ENCODE measurements at places on chromosomes 1 and 21.
A peak's percentile ranks its signal among the peaks of the same experiment; 100 is the strongest.

- DNase-seq: no peak
Observed at GRCh38 chr1:245962453-245962852, 544.6 kb downstream of the SMYD3 start.

GRCh38 chr1:111644506-111644905 lies 24.9 kb downstream of the RAP1A start:
- no peak for DNase-seq

GRCh38 chr1:26429721-26430120 lies 2.4 kb upstream of the DHDDS start:
- no peak for DNase-seq

DNA sequence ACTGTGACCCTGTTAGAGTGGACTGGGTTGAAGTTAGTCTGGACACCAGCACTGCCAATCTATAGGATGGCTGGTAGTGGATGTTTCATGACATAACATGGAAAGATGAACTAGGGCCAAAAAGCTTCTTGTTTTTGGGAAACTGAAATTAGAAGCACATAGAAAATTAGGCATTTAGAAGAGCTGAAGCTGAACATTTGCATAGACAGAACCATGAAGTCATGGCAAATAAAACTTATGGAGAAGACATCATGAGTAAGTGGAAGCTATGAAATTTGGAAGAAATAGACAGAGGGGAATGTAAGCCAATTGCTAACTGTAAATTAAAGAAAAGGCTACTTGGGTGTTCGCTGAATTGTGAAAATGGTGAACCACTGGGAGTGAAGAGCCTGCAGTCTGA lies 2.7 kb upstream of the S100A11 start:
- no peak for DNase-seq

DNA sequence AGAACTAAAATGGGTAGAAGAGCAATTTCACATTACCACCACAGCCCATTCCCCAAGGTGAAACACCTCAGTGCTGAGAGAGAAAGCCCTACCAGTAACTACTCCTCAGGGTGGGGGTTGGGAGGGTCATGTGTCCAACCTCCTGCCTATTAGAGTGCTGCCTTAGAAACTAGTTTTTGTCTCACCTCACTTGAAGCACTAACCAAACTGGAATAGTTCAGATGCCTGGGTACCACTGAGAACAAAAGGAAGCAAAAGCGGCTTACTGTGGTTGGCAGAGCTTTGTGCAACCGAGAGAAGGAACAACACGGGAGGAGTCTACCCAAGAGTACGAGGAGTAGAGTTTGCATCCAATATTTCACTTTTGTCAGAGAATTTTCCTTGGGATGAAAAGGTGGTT lies 1207.5 kb upstream of the ADGRL2 start:
- DNase-seq: no peak

DNA sequence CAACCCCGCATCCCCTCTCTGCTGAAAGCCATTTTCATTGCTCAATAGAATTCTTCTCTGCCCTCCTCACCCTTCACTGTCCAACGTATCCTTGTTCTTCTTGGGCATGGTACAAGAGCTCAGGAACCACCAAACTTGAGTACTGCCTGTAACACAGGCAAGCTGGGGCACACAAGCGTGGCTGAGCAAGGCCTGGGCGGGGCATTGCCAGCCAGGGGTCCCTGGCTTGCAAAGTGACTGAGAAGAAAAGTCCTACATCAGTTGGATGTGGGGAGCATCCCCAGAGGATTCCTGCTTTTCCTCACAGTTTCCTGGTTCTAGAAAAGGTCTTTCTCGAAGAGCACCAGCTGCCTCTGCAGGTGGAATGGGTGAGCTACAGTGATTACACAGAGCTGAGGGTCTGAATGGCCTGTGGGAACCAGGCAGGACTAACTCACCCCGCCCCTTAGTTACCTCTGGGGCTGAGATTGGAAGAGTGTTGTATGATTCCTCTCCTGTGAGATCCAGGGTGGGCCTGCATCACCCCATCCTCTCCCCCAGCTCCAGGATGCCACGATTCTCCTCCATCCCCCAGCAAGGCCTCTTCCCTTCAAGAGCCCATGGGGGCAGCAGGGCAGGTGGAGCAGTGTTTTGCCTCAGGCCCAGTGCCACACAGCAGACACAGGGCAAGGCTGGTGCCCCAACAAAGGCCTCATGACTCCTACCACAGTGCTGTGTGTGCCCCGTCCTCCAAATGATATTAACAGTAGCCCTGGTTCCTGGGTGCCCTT lies 121.9 kb downstream of the MATN1 start:
- no peak for DNase-seq

- DNase-seq: no peak
Observed at GRCh38 chr1:52032124-52032784, 1.4 kb downstream of the KTI12 start.

GRCh38 chr1:162319493-162320175 lies 57.0 kb downstream of the SPATA46 start:
- no peak for DNase-seq

DNA sequence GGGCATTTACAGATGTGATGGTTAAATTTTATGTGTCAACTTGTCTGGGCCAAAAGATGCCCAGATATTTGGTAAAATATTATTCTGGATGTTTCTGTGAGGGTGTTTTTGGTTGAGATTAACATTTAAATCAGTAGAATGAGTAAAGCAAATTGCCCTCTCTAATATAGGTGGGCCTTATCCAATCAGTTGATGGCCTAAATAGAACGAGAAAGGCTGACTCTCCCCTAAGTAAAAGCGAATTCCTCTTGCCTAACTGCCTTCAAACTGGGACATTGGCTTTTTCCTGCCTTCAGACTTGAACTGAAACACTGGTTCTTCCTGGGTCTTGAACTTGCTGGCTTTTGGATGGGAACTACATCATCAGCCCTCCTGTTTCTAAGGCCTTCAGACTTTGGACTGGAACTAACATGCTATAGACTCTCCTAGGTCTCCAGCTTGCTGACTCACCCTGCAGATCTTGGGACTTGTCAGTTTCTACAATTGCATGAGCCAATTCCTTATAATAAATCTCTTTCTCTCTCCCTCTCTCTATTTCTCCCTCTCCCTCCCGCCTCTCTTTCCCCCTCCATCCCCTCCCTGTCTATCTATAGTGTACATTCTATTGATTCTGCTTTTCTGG lies 10.2 kb upstream of the NAV1 start:
- no peak for DNase-seq

DNA sequence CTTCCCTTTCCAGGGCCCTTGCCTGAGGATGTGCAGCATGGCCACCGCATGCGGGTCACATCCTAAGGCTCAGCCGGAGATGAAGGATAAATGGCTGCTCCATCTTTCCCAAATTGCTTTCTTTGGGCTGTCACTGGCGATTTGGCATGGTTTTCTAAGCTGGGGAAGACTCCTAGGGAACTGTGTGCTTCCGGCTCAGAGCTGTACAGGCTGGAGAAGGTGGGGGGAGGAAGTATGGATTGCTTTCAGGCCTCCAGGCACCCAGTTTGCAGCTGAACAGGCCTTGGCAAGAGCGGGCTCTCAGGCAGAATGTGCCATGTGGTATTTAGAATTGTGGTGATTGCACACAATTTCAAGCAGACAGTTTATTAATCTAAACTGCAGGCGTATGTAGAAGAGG lies 48.9 kb downstream of the TMEM53 start:
- DNase-seq: no peak

DNA sequence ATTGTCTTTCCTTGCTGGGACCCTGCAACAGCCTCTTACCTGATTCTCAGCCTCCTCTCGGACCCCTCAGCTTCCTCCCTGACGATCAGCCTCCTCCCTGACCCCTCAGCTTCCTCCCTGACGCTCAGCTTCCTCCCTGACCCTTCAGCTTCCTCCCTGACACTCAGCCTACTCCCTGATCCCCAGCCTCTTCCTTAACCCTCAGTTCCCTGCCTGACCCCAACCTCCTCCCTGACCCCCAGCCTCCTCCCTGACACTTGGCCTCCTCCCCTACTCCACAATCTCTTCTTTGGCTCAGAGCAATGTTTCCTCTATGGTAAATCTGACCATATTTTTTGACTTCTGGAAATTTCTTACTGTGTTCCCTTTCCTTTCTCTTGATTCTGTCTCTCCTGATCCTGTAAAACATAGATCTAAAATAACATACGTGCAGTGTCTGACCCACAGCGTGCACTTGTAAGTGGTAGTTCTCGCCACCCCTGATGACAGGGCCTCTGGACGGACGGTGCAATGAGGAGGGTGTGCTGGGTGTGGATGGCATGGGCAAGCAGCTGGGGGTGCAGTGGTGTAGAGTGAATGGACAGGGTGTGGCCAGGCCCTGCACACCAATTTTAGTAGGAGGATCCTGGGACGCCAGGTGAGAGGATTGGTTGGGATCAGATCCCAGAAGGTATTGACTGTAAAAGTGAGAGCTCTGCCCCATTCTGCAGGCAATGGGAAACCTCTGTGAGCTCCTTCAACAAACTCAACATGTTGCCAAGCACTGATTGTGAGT lies 264.1 kb downstream of the FOXD2 start:
- no peak for DNase-seq

GRCh38 chr1:205270764-205271163 lies 43.0 kb downstream of the TMCC2 start:
- no peak for DNase-seq

DNA sequence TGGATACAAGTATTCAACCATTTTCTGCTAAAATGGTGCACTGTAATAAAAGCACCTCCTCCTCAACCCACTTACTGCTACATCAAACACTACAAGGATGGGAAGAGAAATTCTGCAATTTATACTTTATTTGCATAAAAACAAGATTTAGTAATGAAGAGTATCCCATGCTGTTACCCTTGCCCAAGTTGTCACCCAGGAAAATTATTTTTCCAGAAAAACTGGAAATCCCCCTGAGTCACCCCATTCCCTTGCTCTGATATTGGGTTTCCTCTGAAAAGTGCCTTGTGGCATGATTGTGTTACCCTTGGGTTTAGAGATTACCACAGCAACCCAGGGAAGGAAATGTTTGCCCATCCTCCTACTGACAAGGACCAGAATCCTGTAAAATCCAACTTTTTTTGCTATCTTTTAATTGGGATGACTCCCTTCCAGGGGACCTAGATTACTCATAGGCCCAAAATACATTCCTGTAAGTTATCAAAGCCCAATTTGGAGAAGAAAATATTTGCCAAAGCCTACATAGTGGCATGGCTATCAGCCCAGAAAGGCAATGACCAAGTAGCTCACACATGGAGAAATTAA lies 16.5 kb upstream of the ZC3H11B start:
- no peak for DNase-seq

DNA sequence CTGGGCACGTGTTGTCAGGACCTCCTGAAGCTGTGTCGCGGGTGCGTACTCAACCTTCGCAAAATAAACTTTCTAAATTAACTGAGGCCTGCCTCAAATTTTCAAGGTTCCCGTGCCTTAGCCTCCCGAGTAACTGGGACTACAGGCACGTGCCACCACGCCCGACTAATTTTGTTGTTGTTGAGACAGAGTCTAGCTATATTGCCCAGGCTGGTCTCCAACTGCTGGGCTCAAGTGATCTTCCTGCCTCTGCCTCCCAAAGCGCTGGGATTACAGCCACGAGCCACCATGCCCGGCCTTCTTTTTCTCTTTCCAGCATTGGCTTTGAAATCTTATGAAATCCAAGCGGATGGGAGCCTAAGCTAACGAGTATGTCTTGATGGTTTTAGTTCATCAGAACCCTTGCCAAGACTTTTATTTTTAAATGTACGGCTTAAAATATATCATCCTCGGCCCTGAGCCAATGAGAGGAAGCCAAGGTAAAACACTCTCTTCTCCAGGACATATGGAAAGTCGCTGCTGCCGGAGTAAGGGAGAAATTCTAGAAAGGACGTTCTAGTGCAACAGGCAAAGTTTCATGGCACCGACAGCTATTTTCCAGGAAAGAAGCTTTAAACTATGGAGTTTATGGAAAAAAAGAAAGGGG lies 12.7 kb upstream of the ERVH48-1 start:
- DNase-seq: no peak

DNA sequence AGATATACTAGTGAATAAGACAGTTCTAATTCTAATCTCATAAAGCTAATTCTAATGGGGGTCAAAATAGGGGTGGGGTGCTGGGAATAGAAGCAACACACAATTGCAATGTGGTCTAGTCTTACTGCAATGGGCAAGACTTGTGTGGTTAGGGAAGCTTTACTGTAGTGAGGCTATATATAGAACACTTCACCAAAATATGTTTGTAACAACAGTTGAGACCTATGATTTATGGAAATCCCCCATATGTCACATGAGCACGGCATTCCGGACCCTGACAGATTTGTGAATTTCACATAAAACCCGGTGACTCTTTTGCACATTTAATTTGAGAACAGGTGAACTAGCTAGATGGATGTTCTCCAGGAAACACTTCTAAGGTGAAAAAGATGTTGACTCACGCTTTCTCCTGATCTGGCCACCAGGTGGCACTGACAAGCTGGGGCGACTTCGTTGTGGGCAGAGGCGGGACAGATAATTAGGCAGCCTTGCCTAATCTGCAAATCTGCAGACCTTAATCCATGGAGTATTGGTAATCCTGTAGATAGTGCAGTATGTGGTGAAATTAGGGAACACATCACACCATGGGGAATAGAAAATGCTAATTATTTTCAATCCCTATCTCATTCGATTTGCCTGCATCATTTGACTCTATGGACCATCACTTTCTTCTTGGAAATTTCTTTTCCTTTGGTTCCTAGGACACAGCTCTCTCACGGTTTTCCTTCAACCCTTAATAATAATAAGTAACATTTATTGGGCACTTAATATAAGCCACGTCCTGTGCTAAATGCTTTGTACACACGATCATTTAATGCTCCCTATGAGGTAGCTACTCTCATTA lies 37.7 kb downstream of the KIAA0040 start:
- DNase-seq: peak; percentile 80

GRCh38 chr1:17348593-17349234 lies 23.3 kb upstream of the PADI6 start:
- DNase-seq: no peak

- no peak for DNase-seq
Observed at GRCh38 chr1:178940068-178940765, 69.3 kb upstream of the ANGPTL1 start.

GRCh38 chr1:226038661-226039060 lies 23.9 kb upstream of the H3-3A start:
- no peak for DNase-seq

- peak; percentile 72 for DNase-seq
Observed at GRCh38 chr1:152189657-152190442, 30.8 kb upstream of the RPTN start.

GRCh38 chr1:17929224-17929623 lies 174.1 kb downstream of the ACTL8 start:
- no peak for DNase-seq

DNA sequence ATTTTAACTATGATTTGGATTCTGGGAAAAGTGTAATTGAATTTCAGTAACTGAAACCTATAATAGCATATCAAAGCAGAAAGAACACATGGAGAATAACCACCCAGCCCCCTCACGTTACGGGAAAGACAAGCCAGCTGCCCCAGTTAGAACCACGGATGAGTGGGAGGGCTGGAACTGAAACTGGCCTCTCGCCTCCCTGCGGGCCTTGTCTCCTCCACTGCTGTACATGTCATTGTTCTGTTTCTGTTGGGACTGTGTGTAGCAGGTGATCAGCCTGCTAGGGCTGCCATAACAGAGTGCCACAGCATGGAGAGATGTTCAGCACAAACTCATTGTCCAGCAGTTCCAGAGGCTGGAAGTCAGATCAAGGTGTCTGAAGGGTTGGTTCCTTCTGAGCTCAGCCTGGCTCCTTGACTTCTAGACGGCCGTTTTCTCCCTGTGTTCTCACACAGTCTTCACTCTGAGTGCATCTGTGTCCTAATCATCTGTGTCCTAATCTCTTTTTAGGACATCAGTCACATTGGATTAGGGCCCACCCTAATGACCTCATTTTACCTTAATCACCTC lies 52.4 kb downstream of the MAP3K21 start:
- DNase-seq: no peak

GRCh38 chr21:43950481-43950880 lies 61.6 kb upstream of the TRAPPC10 start:
- DNase-seq: no peak
